Adrenal gland (tissue), 19 donors: ENCODE measurements at places on chromosomes 1 and 21. TPM values are rescaled to one million over a fixed set of nuclear protein-coding genes. Genes with fewer than 3 reads are reported as not detected.

GRCh38 chr1:110084227-110085078 is 14.0 kb upstream of the ALX3 start:
- peak; percentile 78 for DNase-seq
- H3K27me3 ChIP-seq: no peaks in the 10 kb centered on the region
- peak overlapping the region; percentile 19 for H3K27ac ChIP-seq
- peaks cover 10% of the 10 kb centered on the region for H3K4me1 ChIP-seq
- peak overlapping the region; percentile 47 for H3K4me3 ChIP-seq

DNA sequence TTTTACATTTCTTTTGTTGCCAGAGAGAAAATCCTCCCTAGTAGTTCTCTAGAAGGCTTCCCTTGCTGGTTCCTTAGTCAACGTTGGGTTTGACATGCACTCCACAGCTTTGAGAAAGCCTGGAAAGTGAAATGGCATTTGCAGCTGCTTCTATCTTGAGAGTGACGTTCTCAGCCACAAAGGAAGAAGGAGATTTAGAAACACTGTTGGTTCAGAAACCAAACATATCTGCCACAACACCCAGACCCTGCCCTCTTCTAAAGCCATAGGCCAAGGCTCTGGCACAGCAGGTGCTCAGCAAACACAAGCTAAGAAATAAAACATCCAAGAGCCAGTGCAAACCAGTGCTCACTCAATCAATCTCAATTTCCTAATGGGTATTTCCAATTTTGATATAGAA is 121.4 kb downstream of the CCDC185 start:
- no peak overlapping the region for H3K4me3 ChIP-seq
- no peaks in the 10 kb centered on the region for H3K27me3 ChIP-seq
- DNase-seq: no peak
- H3K36me3 ChIP-seq: no peaks in the 10 kb centered on the region
- H3K4me1 ChIP-seq: no peaks in the 10 kb centered on the region

- no peaks in the 10 kb centered on the region for H3K27me3 ChIP-seq
- peaks cover 4% of the 10 kb centered on the region for H3K4me1 ChIP-seq
- H3K36me3 ChIP-seq: no peaks in the 10 kb centered on the region
- peak overlapping the region; percentile 50 for H3K4me3 ChIP-seq
- peak; percentile 69 for DNase-seq
Observed at GRCh38 chr1:205430696-205431305, 8.9 kb upstream of the LEMD1 start.

- H3K4me1 ChIP-seq: no peaks in the 10 kb centered on the region
- H3K27ac ChIP-seq: no peak overlapping the region
Observed at GRCh38 chr1:175969231-175969630, 225.8 kb upstream of the TNR start.

DNA sequence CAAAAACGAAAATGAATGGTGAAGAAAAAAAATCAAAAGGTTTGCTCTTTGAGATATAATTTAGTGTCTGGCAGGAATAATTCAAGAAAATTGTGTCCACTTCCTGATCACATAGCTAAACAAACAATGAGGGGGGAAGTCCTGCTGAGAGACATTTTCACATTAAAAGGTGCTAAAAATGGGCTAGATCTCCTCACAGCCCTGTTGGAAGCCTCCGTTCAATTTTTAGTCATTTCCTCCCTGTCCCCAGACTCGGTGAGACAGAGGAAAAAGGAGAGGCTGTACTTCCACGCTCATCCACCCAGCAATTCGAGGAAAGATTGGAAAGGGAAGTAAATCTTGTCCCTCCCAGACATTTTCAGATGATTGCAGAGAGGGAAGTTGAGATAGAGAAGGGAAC is 103.7 kb downstream of the BARHL2 start:
- no peak for DNase-seq
- H3K27me3 ChIP-seq: no peaks in the 10 kb centered on the region
- no peak overlapping the region for H3K27ac ChIP-seq
- H3K4me1 ChIP-seq: no peaks in the 10 kb centered on the region
- no peaks in the 10 kb centered on the region for H3K36me3 ChIP-seq

CCDC27 gene
- polyA plus RNA-seq: not detected

DNA sequence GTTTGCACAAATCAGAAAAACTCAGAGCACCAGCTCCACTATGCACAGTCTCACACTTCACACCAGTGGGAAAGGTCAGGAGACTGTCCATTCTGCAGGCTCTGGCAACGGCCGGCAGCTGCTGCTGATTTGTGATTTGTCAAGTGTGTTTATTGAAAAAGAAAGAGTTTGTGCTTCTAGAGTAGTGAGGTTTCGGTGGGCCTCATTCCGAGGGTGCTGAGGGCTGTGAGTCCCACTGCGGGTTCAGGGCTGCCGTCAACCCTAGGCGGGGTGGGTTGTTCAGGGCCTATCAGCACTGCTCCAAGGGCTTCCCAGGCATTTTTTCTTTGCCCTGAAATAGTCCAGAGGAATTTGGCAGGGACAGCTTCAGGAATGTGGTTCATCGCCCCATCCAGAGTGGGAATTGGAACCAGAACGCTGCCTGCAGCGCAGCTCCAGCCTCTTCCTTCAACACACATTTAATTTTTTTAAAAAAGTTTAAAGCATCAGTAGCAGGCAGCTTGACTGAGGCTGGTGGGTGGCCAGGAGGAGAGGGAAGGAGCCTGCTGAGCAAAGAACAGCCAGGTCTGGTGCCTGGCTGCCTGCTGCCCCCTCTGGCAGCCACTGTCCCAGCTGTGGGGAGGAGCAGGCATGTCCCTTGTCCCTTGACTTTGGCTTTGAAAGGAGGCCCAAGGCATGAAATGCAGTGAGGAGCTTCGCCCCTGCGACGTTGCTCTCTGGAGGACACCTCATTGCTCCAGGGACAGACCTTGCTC is 19.7 kb downstream of the STUM start:
- H3K27ac ChIP-seq: no peak overlapping the region
- no peaks in the 10 kb centered on the region for H3K4me1 ChIP-seq
- H3K27me3 ChIP-seq: no peaks in the 10 kb centered on the region
- H3K4me3 ChIP-seq: no peak overlapping the region
- no peak for DNase-seq

CRP gene
- polyA plus RNA-seq: 0.64 TPM

DNA sequence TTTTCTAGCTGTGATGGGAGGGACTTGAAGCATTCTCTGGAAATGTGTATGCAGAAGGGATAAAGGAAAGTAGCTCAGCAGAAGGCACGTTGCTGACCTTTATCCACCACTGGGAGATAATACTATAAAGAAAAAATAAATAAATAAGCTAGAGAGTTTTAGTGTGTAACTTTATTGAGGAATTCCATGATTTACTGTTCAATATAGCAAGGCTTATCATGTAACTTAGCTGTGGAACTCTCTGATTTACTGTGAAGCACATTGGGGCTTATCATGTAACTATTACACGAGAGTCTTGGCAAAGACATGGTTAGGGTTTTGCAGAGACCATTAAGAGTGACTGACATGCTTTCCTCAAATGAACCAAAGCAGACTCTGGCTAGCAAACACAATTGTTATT is 316.1 kb upstream of the SNX7 start:
- no peak overlapping the region for H3K27ac ChIP-seq
- H3K27me3 ChIP-seq: no peaks in the 10 kb centered on the region
- H3K36me3 ChIP-seq: no peaks in the 10 kb centered on the region

FCRL6 gene
- polyA plus RNA-seq: 0.24 TPM

DNA sequence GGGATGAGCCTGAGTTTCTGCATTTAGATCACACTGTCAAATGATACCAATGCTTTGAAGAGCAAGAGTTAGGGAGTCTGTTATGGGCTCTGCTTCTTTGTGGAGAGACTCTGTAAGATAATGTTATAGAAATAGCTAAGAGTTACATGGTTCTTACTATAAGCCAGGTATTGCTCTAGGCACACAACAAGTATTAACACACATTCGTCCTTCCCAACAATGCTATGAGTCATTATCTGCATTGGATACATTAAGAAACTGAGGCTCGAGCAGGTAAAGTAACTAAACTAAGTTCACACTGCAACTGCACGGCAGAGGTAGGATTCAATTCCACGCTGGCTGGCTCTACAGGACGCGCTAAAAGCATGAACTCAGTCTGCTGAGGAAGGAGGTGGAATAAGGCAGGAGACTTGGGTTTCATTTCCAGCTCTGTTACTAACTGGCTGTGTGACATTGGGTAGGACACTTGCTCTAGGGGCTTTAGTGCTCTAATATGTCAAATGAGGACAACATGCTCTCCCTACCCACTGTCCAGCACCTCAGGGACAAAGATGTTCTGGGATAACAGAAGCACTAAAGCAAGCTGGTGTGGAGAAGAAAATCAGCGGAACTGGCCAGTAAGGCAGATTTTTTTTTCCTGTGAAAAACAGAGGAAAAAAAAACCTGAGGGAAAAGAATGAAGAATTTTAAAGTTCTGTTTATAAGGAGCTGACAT is 23.7 kb upstream of the IL20 start:
- H3K4me1 ChIP-seq: no peaks in the 10 kb centered on the region
- H3K4me3 ChIP-seq: no peak overlapping the region
- DNase-seq: no peak
- H3K36me3 ChIP-seq: no peaks in the 10 kb centered on the region

HLCS gene
- polyA plus RNA-seq: 4.4 TPM

DNA sequence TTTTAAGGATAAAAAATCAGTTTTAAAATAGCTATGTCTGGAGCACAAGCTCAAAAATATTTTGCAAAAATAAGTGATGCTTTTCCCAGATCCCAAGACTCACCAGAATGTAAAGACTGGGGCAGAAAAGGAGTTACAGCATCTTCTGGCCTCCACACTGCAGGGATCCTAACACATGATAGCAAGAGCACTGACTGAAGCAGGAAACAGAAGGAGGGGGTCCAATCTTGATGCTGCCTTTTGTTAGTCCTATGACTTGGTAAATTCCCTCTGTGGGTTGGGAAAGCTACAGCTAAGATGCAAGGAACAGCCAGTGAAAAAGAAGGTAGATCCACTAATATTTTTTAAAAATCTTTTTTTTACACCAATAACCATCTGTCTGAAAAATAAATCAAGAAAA is 54.2 kb upstream of the TNR start:
- no peaks in the 10 kb centered on the region for H3K27me3 ChIP-seq
- H3K36me3 ChIP-seq: no peaks in the 10 kb centered on the region
- H3K4me1 ChIP-seq: no peaks in the 10 kb centered on the region
- DNase-seq: no peak

AMY1B gene
- not detected for polyA plus RNA-seq

- no peak for DNase-seq
- H3K36me3 ChIP-seq: no peaks in the 10 kb centered on the region
- H3K27me3 ChIP-seq: peaks cover 4% of the 10 kb centered on the region
- no peak overlapping the region for H3K27ac ChIP-seq
- peaks cover 8% of the 10 kb centered on the region for H3K4me1 ChIP-seq
Observed at GRCh38 chr1:236685205-236685916, 938 bp upstream of the ACTN2 start.

DNA sequence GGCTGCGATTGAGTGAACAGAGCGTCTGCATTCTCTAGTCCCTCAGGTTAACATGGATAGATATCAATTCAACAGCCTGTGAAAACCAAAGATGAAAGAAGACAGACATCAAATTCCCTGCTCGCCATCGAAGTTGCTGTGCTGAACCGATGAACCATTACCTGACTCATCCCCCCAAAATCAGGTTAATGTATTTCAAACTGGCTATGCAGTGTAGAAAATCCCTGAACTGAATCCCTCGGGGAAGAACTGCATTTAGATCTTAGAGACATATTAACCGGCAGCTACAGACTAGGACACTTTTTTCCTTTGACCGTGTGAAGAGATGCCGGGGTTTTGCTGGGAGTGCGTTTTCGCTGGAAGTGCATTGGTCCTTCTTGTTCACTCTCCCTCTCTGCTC is 213.2 kb upstream of the KIAA0040 start:
- no peaks in the 10 kb centered on the region for H3K4me1 ChIP-seq
- H3K27me3 ChIP-seq: no peaks in the 10 kb centered on the region
- H3K36me3 ChIP-seq: no peaks in the 10 kb centered on the region
- no peak overlapping the region for H3K4me3 ChIP-seq
- H3K27ac ChIP-seq: no peak overlapping the region
- no peak for DNase-seq

- H3K27me3 ChIP-seq: no peaks in the 10 kb centered on the region
- no peak for DNase-seq
- no peak overlapping the region for H3K27ac ChIP-seq
Observed at GRCh38 chr1:12048372-12048771, 14.7 kb upstream of the TNFRSF8 start.

DNA sequence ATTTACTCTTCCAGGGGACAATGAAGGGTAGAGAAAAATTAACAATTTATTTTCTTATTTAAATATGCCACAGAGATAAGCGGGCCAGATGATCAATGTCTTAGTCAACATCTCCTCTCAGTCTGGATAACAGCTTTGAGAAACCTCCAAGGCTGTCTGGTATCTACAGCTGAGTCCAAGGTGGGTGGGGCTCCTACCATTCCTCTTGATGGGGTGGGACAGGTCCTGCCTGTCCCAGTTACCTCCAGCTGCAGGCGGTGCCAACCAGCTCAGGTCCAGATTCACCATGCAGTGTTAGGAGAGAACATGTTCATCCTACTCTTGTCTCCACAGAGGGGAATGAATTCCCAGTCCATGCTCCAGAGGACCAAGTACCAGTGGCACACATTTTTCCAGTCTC is 21.1 kb downstream of the CSMD2 start:
- H3K27ac ChIP-seq: no peak overlapping the region
- no peaks in the 10 kb centered on the region for H3K36me3 ChIP-seq
- no peak for DNase-seq
- no peaks in the 10 kb centered on the region for H3K27me3 ChIP-seq

GRCh38 chr1:231359113-231359512 is 21.0 kb downstream of the SPRTN start:
- H3K36me3 ChIP-seq: no peaks in the 10 kb centered on the region
- H3K4me1 ChIP-seq: no peaks in the 10 kb centered on the region
- no peak overlapping the region for H3K27ac ChIP-seq
- H3K4me3 ChIP-seq: no peak overlapping the region
- DNase-seq: peak; percentile 40
- no peaks in the 10 kb centered on the region for H3K27me3 ChIP-seq

TNFRSF1B gene
- polyA plus RNA-seq: 10.7 TPM

GJA8 gene
- not detected for polyA plus RNA-seq

GRCh38 chr1:12387641-12388040 is 157.8 kb downstream of the VPS13D start:
- H3K36me3 ChIP-seq: peaks cover 49% of the 10 kb centered on the region
- DNase-seq: no peak

- no peaks in the 10 kb centered on the region for H3K27me3 ChIP-seq
- no peak overlapping the region for H3K4me3 ChIP-seq
- DNase-seq: no peak
- no peaks in the 10 kb centered on the region for H3K36me3 ChIP-seq
- no peaks in the 10 kb centered on the region for H3K4me1 ChIP-seq
- no peak overlapping the region for H3K27ac ChIP-seq
Observed at GRCh38 chr1:28537457-28538199, 15.3 kb upstream of the TRNAU1AP start.

DNA sequence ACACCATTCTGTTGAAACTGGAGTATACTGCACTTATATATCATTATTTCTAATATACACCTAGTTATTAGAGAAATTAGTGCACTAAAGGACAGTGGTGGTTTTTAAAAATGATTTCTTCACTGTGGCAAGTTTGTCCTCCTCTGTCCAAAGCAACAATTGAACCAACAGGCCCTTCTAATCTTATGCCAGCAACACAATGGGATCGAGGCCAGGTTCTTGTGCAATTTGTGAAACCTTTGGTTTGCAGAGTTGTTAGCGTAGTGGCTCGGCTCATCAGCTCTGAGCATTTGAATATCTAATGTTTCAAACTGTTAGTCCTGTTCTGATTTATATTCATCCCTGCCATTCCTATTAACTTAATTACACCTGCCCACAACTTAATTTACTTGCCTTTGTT is 9.9 kb upstream of the LRRC39 start:
- H3K27ac ChIP-seq: peak overlapping the region; percentile 82
- H3K4me1 ChIP-seq: peaks cover 26% of the 10 kb centered on the region
- no peak overlapping the region for H3K4me3 ChIP-seq
- no peaks in the 10 kb centered on the region for H3K27me3 ChIP-seq
- peak; percentile 93 for DNase-seq
